ENCODE measurements at places on chromosomes 7 and 10. TPM values are rescaled to one million over a fixed set of nuclear protein-coding genes. Genes with fewer than 3 reads are reported as not detected.

GRCh38 chr10:110058212-110058611, 50.4 kb downstream of the ADD3 start:
- no peaks in the 10 kb centered on the region for H3K36me3 ChIP-seq
- H3K4me3 ChIP-seq, result peak overlapping the region; percentile 20
- DNase-seq, result no peak
- peaks cover 90% of the 10 kb centered on the region for H3K4me1 ChIP-seq

DNA sequence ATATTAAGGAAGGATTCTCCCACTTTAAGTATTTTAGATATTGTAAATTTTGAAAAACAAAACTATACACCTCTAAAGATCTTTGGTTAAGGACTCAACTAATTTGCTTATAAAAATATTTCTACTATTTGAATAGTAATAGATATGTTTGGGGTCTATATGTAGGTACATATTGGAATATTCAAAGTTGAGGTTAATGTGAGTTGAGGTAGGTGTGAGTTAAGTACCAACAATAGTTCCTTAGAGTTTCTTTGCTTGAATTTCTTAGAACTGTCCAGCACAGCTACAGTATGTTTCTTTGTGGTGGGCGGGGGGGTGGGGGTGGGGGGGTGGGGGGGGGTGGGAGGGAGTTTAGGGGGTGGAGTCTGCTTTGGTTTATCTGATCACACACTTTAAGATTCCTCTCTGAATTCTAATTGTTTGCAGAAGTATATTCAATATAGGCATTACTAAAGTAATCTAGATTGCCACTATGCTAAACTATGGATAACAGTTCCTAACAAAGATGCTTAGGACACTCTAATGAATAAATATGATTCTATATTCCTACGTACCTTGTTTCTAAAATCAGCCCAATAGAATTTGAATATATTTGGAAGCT, 2.1 kb downstream of the GRM3 start:
- no peak for DNase-seq
- H3K36me3 ChIP-seq, result no peaks in the 10 kb centered on the region
- H3K27me3 ChIP-seq, result peaks cover 48% of the 10 kb centered on the region
- no peak overlapping the region for H3K4me3 ChIP-seq
- H3K27ac ChIP-seq, result no peak overlapping the region
- peaks cover 21% of the 10 kb centered on the region for H3K4me1 ChIP-seq

GRCh38 chr10:77771450-77771849, 133.8 kb upstream of the KCNMA1 start:
- H3K4me3 ChIP-seq, result no peak overlapping the region
- H3K27ac ChIP-seq, result no peak overlapping the region
- H3K36me3 ChIP-seq, result no peaks in the 10 kb centered on the region
- DNase-seq, result no peak
- no peaks in the 10 kb centered on the region for H3K4me1 ChIP-seq

DNA sequence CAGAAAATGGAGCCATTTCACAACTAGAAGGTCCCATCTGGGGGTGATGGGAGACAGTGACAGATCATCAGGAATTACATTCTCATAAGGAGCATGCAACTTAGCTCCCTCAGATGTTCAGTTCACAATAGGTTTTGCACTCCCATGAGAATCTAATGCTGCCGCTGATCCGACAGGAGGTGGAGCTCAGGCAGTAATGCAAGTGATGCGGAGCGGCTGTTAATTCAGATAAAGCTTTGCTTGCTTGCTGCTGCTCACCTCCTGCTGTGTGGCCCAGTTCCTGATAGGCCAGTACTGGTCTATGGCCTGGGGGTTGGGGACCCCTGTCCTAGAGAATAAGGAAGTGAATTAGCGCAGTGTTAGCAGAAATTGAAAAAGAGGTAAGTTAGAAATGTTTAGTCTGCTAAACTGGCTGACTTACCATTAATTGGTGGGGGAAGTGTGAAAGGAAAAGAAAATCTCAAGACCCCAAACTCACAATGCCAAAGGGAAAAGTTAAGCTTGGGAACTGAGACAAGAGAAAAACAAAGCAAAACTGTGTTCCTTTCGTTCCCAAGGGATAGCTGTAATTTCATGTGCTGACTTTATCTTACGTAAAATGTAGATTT, 76.4 kb downstream of the LYZL2 start:
- DNase-seq, result no peak
- H3K4me3 ChIP-seq, result peak overlapping the region; percentile 51
- peaks cover 21% of the 10 kb centered on the region for H3K4me1 ChIP-seq
- H3K27me3 ChIP-seq, result no peaks in the 10 kb centered on the region
- peak overlapping the region; percentile 89 for H3K27ac ChIP-seq

GRCh38 chr10:88060762-88061161, 197.3 kb downstream of the PTEN start:
- H3K27ac ChIP-seq, result no peak overlapping the region
- H3K4me1 ChIP-seq, result peaks cover 37% of the 10 kb centered on the region
- no peaks in the 10 kb centered on the region for H3K27me3 ChIP-seq

- no peak overlapping the region for H3K27ac ChIP-seq
- no peak for DNase-seq
- no peaks in the 10 kb centered on the region for H3K36me3 ChIP-seq
- no peaks in the 10 kb centered on the region for H3K27me3 ChIP-seq
- peaks cover 35% of the 10 kb centered on the region for H3K4me1 ChIP-seq
These were observed 688 bp upstream of the ABCB4 start for GRCh38 chr7:87476179-87476557.

DNA sequence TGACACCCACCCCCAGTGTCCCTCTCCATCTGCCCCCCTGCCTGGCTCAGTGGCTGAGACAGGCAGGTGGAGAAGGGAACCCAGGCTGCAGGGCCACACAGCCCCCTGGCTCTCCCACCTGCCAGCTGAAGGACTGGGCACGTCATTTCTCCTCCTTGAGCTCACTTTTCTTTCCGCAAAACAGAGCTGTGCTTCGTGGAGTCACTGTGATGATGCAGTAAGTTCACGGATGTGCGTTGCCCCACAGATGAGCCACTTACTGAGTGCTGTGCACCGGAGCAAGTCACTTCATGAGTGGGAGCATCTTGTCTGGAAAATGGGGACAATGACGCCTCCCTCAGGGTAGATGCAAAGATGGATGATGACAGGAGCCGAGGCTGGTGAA, 2.7 kb downstream of the OPN4 start:
- H3K27me3 ChIP-seq, result no peaks in the 10 kb centered on the region
- peaks cover 48% of the 10 kb centered on the region for H3K4me1 ChIP-seq
- peak overlapping the region; percentile 29 for H3K4me3 ChIP-seq
- DNase-seq, result no peak
- H3K27ac ChIP-seq, result peak overlapping the region; percentile 59

DNA sequence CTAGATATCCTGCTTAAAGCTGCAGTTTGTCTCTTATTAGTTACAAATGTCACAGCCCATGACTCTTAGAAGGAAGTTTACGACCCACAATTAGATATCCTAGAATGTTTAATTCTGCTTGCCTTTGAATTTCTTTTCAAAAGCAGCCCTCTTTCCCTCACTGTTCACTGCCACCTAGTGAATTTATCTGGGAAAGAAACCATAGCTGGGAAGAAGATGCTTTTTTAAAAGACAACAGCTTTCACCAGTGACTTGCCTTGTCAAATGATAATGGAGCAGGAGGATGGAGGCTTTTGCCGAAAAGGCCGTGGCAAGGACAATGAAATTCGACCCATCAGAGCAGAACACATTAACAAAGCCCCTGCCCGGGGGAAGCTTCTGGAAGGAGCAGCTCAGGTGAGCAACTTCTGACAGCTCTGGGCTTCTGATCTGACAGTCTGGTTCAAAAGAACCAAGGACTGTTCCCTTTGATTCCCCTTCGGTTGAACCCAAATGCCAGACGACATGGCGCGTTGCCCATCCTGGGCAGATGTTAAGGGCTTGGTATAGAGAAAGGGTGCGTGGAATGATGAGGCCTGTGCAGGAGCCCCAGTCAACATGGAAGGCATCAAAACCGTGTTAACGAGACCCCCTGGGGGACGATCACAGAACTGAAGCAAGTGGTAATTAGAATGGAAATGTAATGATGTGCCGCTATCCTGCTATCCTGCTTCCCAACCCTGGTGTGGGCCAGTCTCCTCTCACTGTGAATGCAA, 236.8 kb downstream of the FRMD4A start:
- no peaks in the 10 kb centered on the region for H3K27me3 ChIP-seq
- peaks cover 11% of the 10 kb centered on the region for H3K4me1 ChIP-seq
- H3K27ac ChIP-seq, result no peak overlapping the region
- no peak overlapping the region for H3K4me3 ChIP-seq
- H3K36me3 ChIP-seq, result no peaks in the 10 kb centered on the region

DNA sequence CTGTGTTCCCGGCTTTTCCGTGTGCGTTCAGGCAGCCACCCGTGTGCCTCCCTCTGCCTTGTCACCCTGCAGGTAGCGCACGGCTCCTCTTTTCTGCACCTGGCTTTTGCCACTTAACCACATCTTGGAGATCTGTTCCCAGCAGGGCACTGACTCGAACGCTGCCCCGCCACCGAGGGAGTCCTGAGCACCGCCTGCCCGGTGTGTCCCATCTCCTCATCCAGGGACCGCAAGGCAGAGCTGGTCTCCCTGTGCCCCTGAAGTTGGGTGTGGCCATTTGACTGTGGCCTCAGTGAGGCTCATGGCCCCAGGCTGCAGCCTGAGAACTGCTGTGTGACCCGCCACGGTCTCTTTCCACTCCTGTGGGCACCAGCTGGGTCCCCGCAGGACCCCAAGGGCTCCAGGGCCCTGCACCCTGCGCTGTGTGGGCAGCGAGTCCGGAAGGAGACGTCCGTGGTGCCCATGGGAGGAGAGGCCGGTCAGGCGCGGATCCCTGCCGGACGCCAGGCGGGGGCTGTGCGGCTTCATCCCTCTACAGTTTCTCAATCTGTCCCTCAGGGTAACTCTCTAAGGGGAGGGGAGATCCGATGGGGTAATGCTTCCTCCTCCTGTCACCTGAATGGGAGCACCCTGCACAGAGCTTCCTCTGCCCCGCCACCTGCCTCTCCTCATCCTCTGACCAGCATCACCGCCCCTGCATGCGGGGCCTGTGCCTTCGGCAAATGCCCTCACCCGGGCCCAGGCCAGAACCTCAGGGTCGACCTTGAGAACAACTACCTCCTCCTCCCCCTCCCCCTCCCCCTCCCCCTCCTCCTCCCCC, 1.8 kb upstream of the INTS1 start:
- H3K4me1 ChIP-seq, result peaks cover 40% of the 10 kb centered on the region
- H3K4me3 ChIP-seq, result no peak overlapping the region
- DNase-seq, result no peak
- peak overlapping the region; percentile 27 for H3K27ac ChIP-seq
- no peaks in the 10 kb centered on the region for H3K27me3 ChIP-seq

- H3K27me3 ChIP-seq, result peaks cover 74% of the 10 kb centered on the region
- no peak within 1 kb of the TSS for H3K27ac ChIP-seq
- H3K36me3 ChIP-seq, result no peaks in the 10 kb centered on the region
- H3K4me1 ChIP-seq, result peaks cover 30% of the 10 kb centered on the region
These were observed at the start of gene CDHR1 for GRCh38 chr10:84194424-84195043. CDHR1 (plus strand) TSS chr10:84194537; CDS start chr10:84194761, 224 bp downstream.

- H3K36me3 ChIP-seq, result no peaks in the 10 kb centered on the region
- no peak for DNase-seq
- H3K27me3 ChIP-seq, result no peaks in the 10 kb centered on the region
- H3K4me1 ChIP-seq, result no peaks in the 10 kb centered on the region
- H3K27ac ChIP-seq, result no peak overlapping the region
- H3K4me3 ChIP-seq, result no peak overlapping the region
These were observed 66.9 kb downstream of the BBS9 start for GRCh38 chr7:33196221-33196620.

DNA sequence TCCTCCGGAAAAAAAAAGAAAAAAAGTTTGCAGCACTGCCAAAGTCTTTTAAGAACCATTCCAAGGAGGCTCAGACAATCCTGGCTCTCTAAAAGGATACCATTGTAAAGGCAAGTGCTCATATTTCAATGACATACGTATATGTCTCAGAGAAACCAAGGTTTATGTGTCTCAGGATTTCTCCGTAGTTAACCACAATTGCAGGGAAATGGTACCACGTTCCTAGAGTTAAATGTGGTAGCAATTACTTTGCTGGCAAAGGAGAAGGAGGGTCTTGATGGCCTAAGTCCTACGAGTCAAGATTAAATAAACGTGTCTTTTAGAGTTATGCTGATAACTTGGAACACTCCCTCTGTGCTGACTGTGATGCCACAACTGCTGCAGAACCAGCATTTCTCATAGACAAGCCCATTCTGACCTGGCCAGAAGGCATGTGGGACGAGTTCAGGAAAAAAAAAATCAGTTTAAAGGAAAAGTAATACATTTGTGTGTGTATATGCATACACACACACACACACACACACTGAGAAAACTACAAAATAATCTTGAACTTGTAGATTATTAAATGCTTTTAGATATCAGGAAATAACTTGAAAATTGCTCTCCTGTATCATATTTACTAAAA, 245.9 kb downstream of the FGFR2 start:
- no peaks in the 10 kb centered on the region for H3K27me3 ChIP-seq
- H3K4me3 ChIP-seq, result no peak overlapping the region
- no peaks in the 10 kb centered on the region for H3K4me1 ChIP-seq
- H3K36me3 ChIP-seq, result no peaks in the 10 kb centered on the region

GRCh38 chr7:33639552-33640197, 265.7 kb upstream of the BMPER start:
- no peaks in the 10 kb centered on the region for H3K27me3 ChIP-seq

DNA sequence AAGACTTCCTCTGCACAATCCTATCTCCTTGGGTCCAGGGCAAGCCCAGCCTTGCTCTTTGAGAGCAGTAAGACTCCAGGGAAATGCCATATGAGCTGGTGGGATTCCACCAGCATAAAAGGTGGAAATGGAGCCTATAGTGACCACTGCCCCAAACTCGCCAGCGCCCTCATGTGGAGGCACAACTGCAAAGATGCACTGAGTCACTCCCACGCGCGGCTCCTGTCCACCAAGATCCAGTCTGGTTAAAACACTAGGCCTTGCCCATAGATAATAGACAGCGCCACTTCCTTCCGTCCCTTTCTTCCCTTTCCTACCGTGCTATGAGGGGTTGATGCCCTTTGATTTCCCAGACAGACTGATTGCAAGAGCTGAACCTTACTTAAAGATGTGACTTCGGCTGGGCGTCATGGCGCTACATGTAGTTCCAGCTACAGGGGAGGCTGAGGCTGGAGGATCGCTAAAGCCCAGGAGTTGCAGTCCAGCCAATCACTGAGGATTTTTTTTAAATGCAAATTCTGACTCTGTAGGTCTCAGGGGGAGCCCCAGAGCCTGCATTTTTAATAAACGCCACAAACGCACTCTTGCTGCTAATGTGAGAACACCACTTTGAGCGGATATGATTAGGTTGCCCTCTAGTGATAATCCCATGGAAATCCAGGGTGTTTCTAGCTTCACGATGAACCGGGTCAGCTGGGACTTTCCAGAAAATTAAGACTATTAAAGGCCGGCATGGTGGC, 136.5 kb downstream of the EPC1 start:
- no peaks in the 10 kb centered on the region for H3K27me3 ChIP-seq
- H3K27ac ChIP-seq, result no peak overlapping the region
- no peaks in the 10 kb centered on the region for H3K4me1 ChIP-seq
- no peaks in the 10 kb centered on the region for H3K36me3 ChIP-seq

DNA sequence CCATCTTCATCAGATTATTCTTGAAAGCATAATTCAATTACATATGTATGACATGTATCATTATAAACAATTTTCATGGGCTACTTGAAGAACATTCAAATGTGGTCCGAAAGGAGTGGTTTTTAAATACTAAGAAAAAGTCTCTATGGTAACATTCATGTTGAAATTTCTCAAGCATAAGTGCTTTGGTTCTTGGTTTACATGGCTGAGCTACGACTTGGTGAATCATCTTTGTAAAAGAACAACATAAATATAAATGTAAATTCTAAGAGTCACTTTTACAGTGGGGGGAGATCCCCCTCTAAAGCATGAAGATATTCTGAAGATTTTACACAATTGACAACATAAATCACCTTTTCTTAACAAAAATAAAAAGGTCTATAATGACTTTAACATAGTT, 118.6 kb downstream of the MAGI2 start:
- no peak overlapping the region for H3K4me3 ChIP-seq
- DNase-seq, result no peak
- no peaks in the 10 kb centered on the region for H3K27me3 ChIP-seq
- no peaks in the 10 kb centered on the region for H3K36me3 ChIP-seq

The CPED1 gene
- 33.8 TPM for total RNA-seq

The TWIST1 gene
- 1.3 TPM for total RNA-seq

The SEMA4G gene
- 0.52 TPM for total RNA-seq

The TRIM74 gene
- not detected for total RNA-seq

All from left ventricle myocardium inferior (tissue), 1 donor.